CD4-positive, alpha-beta T cell (primary cell): ENCODE measurements at places on chromosomes 11 and 22. TPM values are rescaled to one million over a fixed set of nuclear protein-coding genes. Genes with fewer than 3 reads are reported as not detected.

DNA sequence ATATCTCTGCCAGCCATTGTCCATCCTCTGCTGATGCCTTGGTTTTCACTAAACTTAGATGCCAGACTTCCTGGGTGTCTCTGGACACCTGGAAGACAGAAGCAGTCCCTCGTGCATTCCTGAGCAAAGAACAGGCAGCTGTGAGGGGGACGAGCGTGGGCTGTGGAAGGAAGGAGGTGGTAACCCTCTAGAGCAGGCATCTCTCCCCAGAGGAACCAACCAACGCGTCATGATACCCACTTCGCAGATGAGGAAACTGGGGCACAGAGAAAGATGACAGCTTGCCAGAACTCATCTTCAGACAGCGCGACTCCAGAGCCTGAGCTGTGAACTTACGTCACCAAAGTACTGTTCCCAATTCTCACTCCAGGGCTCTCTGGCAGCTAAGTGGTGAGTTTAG lies 123.4 kb downstream of the OPCML start:
- no peaks in the 10 kb centered on the region for H3K4me1 ChIP-seq
- no peak overlapping the region for H3K27ac ChIP-seq
- DNase-seq: no peak
- H3K36me3 ChIP-seq: no peaks in the 10 kb centered on the region
- H3K4me3 ChIP-seq: no peak overlapping the region
- H3K27me3 ChIP-seq: no peaks in the 10 kb centered on the region

DNA sequence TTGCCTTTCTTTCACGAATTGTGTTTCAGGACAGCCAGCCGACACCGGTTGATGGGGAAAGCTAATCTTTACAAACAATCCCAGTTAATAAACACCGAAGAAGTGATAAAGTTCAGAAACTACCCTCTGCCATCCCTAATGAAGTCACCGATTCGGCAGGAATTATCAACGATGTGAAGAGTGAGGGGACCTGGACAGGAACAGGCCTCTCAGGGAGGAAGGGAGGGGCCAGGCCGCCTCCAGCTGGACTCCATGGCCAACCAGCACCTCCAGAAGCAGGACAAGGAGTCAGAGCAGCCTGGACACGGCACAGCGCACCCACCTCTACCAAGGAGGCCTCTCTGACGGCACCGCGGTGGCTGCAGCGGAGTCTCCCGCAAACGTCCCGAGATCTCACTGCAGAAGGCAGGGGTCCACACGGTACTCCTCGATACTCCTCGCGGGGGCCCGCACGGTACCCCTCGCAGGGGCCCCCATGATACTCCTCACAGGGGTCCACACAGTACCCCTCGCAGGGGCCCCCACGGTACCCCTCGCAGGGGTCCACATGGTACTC lies 3.9 kb downstream of the TOLLIP start:
- H3K27ac ChIP-seq: no peak overlapping the region
- H3K27me3 ChIP-seq: no peaks in the 10 kb centered on the region
- H3K36me3 ChIP-seq: peaks cover 13% of the 10 kb centered on the region
- DNase-seq: no peak
- H3K4me3 ChIP-seq: no peak overlapping the region
- H3K4me1 ChIP-seq: peaks cover 58% of the 10 kb centered on the region

- no peaks in the 10 kb centered on the region for H3K27me3 ChIP-seq
- H3K4me1 ChIP-seq: peaks cover 35% of the 10 kb centered on the region
- no peaks in the 10 kb centered on the region for H3K36me3 ChIP-seq
- no peak overlapping the region for H3K4me3 ChIP-seq
- DNase-seq: peak; percentile 25
Measured at GRCh38 chr22:42937164-42937843, 77.6 kb downstream of the PACSIN2 start.

- H3K27ac ChIP-seq: no peak overlapping the region
- H3K4me3 ChIP-seq: no peak overlapping the region
- H3K4me1 ChIP-seq: no peaks in the 10 kb centered on the region
- H3K36me3 ChIP-seq: no peaks in the 10 kb centered on the region
Measured at GRCh38 chr11:78432956-78433355, 15.3 kb upstream of the GAB2 start.

GRCh38 chr11:105861225-105861624 lies 160.8 kb downstream of the MSANTD4 start:
- no peaks in the 10 kb centered on the region for H3K36me3 ChIP-seq
- H3K27me3 ChIP-seq: no peaks in the 10 kb centered on the region
- H3K4me1 ChIP-seq: no peaks in the 10 kb centered on the region
- no peak overlapping the region for H3K4me3 ChIP-seq
- no peak overlapping the region for H3K27ac ChIP-seq

DNA sequence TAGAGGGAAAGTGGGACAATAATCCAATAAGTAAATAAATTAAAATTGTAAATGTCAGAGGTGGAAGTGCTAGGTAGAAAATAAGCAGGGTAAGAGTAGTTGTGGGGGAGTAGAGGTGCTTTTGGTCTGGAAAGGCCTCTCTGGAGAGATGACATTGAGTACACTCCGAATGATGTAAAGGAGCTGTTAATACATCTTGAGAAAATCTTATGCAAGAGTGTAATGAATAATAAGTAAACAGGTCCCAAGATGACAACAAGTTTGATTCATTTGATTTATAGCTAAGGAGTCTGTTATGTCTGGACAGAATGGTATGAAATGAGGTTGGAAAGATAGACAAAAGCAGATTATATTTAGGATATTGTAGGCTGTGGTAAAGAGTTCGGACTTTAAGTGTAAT lies 87.5 kb downstream of the TMEM135 start:
- no peaks in the 10 kb centered on the region for H3K27me3 ChIP-seq
- no peaks in the 10 kb centered on the region for H3K4me1 ChIP-seq
- H3K4me3 ChIP-seq: no peak overlapping the region
- no peaks in the 10 kb centered on the region for H3K36me3 ChIP-seq
- no peak overlapping the region for H3K27ac ChIP-seq

DNA sequence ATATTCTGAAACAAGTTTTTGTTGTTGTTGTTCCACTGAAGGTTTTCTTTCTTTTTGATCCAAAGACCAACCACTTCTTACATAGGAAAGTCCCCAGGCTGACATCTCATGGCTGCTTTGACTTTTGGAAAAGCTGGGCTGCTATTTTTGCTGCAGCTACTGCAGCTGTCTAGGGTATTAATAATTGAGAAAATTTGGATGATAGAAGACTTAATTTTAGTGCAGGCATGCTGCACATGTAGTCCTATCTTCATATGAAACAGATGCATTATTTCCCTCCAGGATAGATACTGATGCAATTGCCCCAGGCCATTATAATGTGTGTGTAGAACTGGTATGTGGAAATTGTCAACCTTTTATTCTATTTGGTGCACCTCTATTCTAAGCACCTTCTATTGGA lies 131.4 kb downstream of the NAV2 start:
- no peak overlapping the region for H3K27ac ChIP-seq
- H3K36me3 ChIP-seq: no peaks in the 10 kb centered on the region
- no peak overlapping the region for H3K4me3 ChIP-seq
- DNase-seq: no peak
- H3K4me1 ChIP-seq: no peaks in the 10 kb centered on the region

DNA sequence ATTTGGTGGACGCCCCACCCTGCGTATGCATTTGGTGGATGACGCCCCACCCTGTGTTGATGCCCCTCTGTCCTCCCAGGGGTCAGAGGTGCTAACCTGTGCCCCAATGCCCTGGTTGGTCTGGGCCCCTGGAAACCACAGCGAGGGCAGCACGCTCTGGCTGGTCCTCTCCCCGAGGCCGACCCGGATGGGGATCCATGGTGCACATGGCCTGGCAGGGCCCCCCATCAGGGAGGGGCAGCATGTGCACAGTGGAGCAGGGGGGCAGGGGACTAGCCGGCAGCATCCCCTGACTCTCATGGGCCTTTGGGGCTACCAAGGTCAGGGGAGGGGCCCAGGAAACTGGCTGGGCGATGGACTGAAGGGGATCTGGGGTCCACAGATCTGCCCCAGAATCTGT lies 7.6 kb upstream of the MUC5AC start:
- no peak for DNase-seq
- H3K36me3 ChIP-seq: no peaks in the 10 kb centered on the region
- H3K4me3 ChIP-seq: no peak overlapping the region
- peaks cover 6% of the 10 kb centered on the region for H3K4me1 ChIP-seq
- H3K27ac ChIP-seq: no peak overlapping the region

DNA sequence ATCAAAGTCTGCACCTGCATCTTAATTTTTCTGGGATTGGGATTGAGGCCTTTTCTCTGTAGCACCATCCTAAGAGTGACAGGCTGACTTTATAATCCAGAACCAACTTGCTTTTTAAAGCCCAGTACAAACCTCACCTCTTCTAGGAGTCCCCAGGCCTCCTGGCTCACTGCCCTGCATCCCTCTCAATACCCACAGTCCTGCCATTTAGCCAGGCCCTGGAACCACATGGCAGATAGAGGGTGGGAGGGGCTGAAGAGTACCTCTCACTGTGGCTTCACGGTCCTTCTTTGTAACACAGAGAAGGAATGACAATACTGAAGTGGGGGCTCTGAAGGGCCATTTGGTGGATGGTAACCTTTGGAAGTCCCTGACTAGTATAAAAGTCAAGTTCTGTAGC lies 63.5 kb upstream of the PHOX2A start:
- no peaks in the 10 kb centered on the region for H3K27me3 ChIP-seq
- peaks cover 49% of the 10 kb centered on the region for H3K36me3 ChIP-seq
- no peaks in the 10 kb centered on the region for H3K4me1 ChIP-seq
- no peak overlapping the region for H3K4me3 ChIP-seq
- no peak overlapping the region for H3K27ac ChIP-seq

GRCh38 chr22:46027211-46028105 lies 50.5 kb upstream of the WNT7B start:
- H3K27ac ChIP-seq: no peak overlapping the region
- DNase-seq: no peak
- peaks cover 2% of the 10 kb centered on the region for H3K4me1 ChIP-seq
- peaks cover 29% of the 10 kb centered on the region for H3K27me3 ChIP-seq

GRCh38 chr11:13434247-13435205 lies 28.5 kb downstream of the BTBD10 start:
- no peak overlapping the region for H3K27ac ChIP-seq
- no peak for DNase-seq
- no peaks in the 10 kb centered on the region for H3K27me3 ChIP-seq
- H3K36me3 ChIP-seq: no peaks in the 10 kb centered on the region
- no peak overlapping the region for H3K4me3 ChIP-seq

DNA sequence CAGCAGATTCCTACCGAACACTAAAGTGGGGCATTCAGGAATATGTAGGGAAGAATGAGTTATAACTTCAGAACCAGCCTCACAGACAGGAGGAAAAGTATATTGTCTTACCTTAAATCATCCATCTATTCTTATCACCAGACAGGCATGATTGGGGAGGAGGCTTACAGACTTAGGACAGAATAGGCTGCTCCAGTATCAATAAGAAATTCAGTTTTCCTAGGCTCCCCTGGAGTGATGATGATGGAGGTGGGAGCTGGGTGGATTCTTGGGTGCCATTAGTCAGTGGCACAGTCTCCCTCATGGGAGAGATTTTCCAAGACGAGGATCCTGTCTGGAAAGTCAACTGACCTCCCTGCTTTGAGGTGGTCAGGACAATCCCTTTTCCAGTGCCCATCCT lies 225.0 kb downstream of the AASDHPPT start:
- no peak overlapping the region for H3K4me3 ChIP-seq
- no peak for DNase-seq
- no peaks in the 10 kb centered on the region for H3K36me3 ChIP-seq
- H3K27me3 ChIP-seq: no peaks in the 10 kb centered on the region

GRCh38 chr22:48870436-48870835 lies 957.2 kb downstream of the BRD1 start:
- no peaks in the 10 kb centered on the region for H3K4me1 ChIP-seq
- no peak overlapping the region for H3K4me3 ChIP-seq
- DNase-seq: no peak
- no peaks in the 10 kb centered on the region for H3K36me3 ChIP-seq

DNA sequence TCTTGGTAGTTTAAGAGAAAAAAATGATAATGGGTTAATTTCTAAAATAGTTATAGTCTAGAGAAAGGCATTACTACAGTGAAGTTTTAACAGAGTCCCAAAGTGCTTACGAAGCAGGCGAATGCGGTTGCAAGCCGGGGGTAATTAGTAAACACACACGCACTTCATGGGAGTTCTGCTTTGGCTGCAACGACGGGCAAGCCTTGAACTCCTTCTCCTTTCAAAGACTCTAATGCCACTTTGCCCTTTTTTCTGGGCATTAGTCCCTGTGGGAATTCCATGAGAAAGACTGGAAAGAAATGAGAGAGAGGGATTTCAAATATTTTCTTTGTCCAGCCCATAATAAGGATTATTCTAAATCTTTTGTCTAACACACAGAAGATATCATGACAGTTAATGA lies 66.1 kb downstream of the TENM4 start:
- H3K36me3 ChIP-seq: no peaks in the 10 kb centered on the region
- DNase-seq: no peak
- no peak overlapping the region for H3K27ac ChIP-seq
- no peak overlapping the region for H3K4me3 ChIP-seq
- H3K27me3 ChIP-seq: peaks cover 4% of the 10 kb centered on the region

Gene MED19
- total RNA-seq: 14.9 TPM
